LoVo (cell line): ENCODE measurements at places on chromosomes 3 and 15.
A peak's percentile ranks its signal among the peaks of the same experiment; 100 is the strongest.

DNA sequence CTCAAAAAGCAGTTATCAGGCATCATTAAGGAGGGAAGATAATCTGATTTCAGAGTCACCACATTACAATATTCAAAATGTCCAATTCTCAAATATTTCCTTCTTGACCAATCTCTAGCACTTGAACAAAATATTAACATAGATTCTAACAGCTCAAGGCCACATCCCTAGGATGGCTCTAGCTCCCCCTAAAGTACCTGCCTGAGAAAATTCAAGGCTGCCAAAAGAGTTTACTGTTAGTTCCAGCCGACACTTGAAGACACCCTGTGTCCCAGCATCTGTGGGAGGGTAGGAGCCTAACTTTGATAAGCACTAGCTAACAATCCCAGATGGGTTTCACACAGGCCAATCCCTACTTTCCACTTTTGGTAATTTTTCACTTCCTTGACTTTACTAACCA is 10.4 kb downstream of the NSMCE3 start:
- DNase-seq: no peak

GRCh38 chr15:63915209-63915872 is 81.6 kb upstream of the HERC1 start:
- no peak for DNase-seq

DNA sequence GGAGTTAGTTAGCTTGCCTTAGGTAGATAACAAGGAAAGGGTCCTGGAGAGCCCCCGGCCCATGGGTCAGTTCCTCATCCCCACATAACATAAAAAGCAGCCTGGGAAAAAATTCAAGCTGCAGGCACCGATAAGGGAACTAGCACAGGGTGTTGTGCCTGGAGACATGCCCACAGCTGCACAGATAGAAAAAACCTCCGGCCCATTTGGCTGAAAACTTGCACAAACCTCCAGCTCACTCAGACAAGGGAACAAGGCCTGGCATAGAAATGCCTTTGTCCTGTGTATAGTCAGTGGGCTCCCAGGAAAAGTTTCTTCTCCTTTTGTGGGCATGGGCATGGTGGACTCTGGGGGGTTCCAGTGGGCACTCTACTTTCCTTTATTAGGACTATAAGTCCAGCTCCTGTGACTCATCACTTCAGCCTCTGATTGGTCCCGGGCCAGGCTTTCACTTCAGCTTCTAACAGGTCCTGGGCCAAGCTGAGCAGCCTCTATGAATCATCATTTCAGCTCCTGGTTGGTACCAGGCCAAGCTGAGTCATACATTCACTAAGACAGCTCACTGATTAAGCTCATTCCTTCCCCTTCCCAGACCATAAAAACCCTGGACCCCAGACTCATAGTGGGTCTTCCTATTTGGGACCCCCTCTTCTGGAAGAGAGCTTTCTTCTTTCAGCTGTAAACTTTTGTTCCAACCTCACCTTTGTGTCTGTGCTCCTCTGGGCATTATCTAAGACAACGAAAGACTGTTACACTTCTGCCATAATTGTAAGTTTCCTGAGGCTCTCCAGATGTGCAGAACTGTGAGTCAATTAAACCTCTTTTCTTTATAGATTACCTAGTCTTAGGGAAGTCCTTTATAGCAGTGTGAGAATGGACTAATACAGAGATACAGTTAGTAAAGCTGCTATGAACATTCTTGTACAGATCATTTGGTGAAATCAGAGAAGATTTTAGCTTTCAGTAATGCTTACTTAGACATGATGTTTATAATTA is 348.0 kb upstream of the DPPA4 start:
- DNase-seq: peak; percentile 71

- no peak for DNase-seq
Measured at GRCh38 chr3:154642145-154642544, 212.2 kb upstream of the GPR149 start.

DNA sequence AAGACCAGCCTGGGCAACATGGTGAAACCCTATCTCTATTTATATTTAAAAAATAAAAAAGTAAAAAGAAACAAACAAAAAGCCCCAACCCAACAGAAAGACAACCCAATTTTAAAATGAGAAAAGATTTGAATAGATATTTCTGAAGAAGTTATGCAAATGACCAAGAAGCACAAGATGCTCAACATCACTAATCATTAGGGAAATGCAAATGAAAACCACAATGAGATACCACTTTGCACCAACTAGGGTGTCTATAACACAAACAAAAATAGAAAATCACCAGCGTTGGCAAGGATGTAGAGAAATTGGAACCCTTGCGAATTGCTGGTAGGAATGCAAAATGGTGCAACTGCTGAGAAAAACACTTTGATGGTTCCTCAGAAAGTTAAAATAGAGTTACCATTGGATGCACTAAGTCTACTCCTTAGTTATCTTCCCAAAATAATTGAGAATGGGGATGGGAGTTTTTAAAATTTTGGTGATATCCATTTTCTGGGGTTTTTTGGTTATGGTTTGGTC is 45.8 kb upstream of the CCNB2 start:
- DNase-seq: no peak

- DNase-seq: no peak
Measured at GRCh38 chr3:189269365-189269764, 97.6 kb downstream of the TPRG1 start.

- no peak for DNase-seq
Measured at GRCh38 chr3:157786618-157787017, 283.4 kb upstream of the VEPH1 start.

- DNase-seq: no peak
Measured at GRCh38 chr3:178437236-178437635, 99.0 kb upstream of the KCNMB2 start.

DNA sequence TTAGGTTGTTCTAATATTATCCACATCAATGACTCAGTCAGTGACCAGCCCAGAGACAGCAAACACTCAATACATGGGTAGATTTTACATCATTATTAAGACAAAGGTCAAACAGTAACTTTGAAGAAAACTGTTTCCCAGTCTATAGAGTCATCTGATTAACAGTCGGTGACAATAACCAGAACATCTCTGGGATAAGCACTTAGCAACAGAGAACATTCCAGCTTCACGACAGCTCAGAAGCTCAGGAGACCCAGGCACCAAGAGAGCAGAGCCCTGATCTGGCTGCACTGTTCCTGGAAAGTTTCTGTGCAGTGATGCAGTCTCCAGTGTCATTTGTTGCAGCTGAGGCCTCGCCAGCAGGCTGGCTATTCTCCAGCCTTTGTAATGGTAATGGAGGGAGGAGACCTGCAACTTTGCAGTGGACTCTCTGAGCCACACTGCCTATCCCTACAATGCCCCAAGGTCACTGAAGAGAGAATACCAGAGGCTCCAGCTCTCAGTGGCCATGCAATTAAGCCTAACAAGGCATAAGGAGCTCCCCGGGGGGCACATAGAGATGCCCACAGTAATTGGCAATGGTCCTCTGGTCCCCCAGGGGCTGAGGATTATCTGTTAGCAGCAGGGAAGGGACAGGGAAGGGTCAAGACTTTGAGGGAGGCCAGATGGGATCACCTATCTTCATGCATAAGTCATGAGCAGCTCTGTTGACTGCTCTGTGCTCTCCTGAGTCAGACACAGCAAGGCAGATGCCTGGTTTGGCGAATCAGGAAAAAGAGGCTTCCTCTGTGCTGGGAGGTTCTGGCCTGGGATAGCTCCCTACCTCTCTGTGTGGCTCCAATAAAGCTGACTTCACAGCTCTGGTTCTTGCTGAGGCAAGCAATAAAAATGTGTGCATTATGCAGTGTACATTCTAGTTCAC is 163.6 kb downstream of the CTNNB1 start:
- no peak for DNase-seq

- no peak for DNase-seq
Measured at GRCh38 chr3:171442184-171442583, 18.0 kb downstream of the TNIK start.

DNA sequence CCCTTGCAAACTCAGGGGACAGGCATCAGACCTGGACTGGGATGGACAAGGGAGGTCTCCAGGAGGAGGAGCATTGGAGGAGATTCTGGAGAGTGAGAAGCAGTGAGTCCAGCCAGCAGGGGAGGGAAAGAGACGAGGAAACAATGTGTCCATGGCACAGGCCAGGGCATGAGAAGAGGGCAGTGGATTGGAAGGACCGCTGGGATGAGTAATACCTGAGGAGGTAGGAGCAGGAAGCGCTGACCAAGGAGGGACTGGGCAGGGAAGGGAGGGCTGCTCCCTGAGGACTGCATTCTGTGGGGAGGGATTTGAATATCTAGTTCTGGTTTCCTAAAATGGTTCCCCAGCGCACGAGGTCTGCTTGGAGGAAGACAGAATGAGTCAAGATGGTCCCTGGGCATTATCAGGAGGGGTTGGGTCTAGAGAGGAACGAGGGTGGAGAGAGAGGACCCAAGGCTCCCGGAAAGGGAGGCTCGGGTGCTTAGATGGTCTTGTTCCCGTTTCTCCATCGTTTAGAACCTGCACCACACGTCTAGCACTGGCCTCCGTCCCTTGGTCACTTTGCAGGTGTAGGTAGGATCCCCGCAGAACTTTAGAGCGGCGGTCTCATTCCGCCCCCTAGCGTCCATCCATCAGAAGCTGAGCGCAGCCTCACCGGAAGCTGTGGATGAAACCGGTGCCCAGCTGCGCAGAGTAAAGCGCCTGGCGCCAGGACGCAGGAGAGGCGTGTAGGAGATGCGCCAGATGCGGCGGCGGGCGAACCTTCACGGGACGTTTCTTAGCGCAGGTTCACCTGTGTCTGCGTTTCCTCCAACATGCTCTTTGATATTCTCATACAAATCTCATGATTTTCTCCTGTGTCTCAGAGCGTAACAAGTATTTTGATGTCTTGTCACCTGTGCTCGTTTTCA is 190.7 kb upstream of the NDN start:
- peak; percentile 50 for DNase-seq

GRCh38 chr15:73403171-73403570 is 34.4 kb upstream of the HCN4 start:
- no peak for DNase-seq

DNA sequence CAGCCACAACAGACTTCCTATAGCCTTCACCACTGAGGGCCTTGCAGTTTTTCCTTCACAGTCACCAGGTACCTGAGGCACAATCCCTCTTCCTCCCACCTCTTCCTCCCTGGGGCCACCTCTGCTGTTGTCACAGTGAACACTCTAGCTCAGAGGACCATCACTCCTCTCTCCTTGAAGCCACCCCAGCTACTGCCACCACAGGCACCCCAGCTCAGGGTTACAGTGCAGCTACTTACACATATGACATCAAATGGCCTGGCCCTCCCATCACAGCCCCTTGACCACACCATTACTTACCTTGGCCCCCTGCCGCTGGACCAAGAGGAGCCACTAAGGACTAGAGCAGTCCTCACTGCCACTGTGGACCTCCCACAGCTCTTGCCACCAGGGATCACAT is 213.5 kb upstream of the CRBN start:
- DNase-seq: no peak

GRCh38 chr15:45549541-45550220 is 27.1 kb upstream of the SLC30A4 start:
- no peak for DNase-seq

- DNase-seq: peak; percentile 99
Measured at GRCh38 chr15:55408012-55408928, at the start of the genes CCPG1 and PIERCE2. Gene CCPG1 (minus strand): TSS chr15:55408359. CDS start chr15:55389424, 18,935 bp downstream. Gene PIERCE2 (plus strand): TSS chr15:55408495. CDS start chr15:55408769, 274 bp downstream.

- peak; percentile 42 for DNase-seq
Measured at GRCh38 chr3:41158947-41159346, 40.4 kb upstream of the CTNNB1 start.

GRCh38 chr15:38369936-38370478 is 83.9 kb upstream of the FAM98B start:
- no peak for DNase-seq

DNA sequence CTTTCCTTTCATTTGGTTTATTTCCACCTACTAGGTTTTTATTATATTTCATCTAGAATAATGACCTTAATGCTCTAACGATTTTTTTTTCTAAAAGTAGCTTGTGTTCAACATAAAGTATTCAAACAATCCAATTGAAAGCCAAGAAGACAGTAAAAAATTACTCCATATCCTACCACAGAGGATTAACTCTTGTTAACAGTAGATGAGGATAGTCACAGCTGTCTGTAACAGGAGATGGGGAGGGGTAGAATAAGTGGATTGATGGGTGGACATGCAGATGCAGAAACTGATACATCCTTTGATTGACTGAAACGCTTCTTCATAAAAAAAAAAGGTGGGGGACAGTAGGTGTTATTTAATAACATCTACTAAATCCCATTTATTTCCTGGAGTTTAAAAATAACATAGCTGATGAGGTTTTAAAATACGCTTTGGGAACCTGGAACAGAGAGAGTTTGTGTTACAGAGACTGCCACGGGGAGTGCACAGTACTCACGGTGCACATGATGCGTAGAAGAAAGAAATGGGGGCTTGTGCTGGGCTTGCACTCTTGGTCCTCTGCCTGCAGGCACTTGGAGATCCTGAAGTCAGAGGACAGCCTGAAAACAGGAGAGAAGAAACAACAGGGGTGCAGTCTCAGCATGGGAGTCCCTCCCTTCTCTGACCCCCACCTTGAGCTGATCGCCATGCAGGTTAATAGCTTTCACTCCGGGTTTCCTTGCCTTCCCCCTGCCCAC is 226.7 kb downstream of the THSD4 start:
- no peak for DNase-seq

- DNase-seq: no peak
Measured at GRCh38 chr3:46029953-46030543, 2.8 kb upstream of the XCR1 start.

DNA sequence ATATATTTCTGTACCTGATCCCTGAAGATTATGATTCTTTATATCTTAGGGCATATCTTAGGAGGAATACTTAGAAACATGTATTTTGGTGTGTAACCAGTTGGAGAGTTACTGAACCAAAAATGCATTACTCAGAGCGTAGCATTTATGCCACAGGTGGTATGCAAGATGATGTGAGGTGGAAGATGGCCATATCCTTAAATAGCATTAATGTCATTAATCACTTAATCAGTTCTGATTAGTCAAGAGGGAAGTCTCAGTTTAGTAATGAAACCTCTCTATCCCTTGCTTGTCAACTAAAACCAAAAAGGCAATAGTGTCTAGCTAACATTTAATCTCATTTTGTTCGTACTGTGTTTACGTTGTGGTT is 130.5 kb upstream of the PHLDB2 start:
- DNase-seq: no peak

GRCh38 chr3:57060089-57060821 is at the start of gene SPATA12:
Gene SPATA12 (plus strand): TSS chr3:57060664. CDS start chr3:57073695, 13,031 bp downstream.
- DNase-seq: peak; percentile 95

DNA sequence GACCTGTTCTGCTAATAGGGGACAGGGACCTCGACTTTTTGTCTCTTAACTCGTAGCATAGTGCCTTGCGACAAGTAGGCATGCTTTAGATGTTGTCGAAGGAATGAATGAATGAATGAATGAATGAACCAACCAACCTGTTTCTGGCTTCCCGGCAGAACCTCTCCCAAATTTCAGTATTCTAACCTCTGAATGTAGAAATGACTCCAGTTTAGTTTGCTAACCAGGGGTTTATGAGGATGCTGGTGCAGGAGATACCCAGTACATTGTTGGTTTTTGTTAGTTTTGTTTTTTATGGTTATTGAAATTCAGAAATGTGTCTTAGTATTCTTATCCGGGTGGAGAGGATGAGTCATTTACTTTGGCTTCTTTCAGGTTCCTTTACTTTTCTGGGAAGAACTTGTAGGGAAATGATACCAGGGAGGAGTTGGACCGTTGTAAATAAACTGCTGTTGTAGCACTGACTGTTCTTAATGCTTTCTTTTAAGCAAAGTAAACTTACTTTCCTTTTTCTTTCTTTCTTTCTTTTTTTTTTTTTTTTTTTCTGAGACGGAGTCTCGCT is 29.6 kb upstream of the EHHADH start:
- DNase-seq: peak; percentile 10

GRCh38 chr3:13119471-13120220 is 46.4 kb upstream of the IQSEC1 start:
- no peak for DNase-seq
